G401 (cell line): ENCODE measurements at places on chromosomes 13 and 19. TPM values are rescaled to one million over a fixed set of nuclear protein-coding genes. Genes with fewer than 3 reads are reported as not detected.
A peak's percentile ranks its signal among the peaks of the same experiment; 100 is the strongest.

GRCh38 chr19:10915130-10916091 is 13.0 kb downstream of the YIPF2 start:
- no peak for DNase-seq

DNA sequence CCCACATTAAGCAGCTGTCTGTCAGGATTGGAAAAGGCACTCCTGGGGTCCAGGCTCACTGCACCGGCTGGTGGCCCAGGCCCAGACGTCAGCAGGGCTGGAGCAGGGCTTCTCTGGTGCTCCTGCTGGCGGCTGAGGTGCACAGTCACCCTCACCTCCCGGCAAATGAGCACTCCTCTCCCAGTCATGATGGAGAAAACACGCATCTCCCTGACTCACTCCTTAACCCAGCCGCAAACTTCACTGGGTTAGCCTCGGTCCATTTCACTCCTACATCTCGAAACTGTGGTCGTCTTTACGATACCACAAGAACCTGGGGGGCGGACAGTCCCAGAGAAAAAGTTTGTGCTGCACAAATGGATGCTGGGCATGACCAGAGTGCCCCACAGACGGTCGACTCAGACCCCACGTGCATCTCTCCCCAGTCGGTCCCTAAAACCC is 3.3 kb upstream of the RASA3 start:
- no peak for DNase-seq

- DNase-seq: no peak
These were observed 3.9 kb upstream of the CELF5 start for GRCh38 chr19:3220576-3220975.

GRCh38 chr13:101711307-101712025 is 259.0 kb downstream of the ITGBL1 start:
- no peak for DNase-seq

DNA sequence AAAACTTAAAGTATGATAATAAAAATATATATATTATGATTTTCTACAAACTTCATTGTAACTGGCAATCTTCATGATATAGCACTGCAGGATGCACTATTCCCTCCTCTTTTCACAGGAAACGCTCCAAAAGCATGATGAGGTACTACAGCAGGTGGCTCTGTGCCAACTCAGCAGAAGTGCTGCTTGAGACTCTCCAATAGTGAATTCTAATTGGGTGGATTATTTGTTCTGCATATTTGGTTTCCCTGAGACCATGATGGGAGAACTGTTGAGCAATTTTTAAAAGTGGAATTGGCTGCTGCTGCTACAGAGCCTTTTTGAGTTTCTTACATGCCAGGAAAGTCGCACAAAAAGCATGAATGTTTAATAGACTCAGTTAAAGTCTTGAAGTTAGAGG is 1782.4 kb upstream of the PCDH20 start:
- DNase-seq: no peak

GRCh38 chr19:9032136-9032631 is 22.0 kb upstream of the MUC16 start:
- no peak for DNase-seq

GRCh38 chr13:59374691-59375090 is 789.0 kb downstream of the DIAPH3 start:
- DNase-seq: peak; percentile 9

- DNase-seq: peak; percentile 26
These were observed 725 bp downstream of the FAM124A start for GRCh38 chr13:51222686-51223559.

GRCh38 chr13:103803349-103803748 is 737.1 kb upstream of the SLC10A2 start:
- DNase-seq: no peak

DNA sequence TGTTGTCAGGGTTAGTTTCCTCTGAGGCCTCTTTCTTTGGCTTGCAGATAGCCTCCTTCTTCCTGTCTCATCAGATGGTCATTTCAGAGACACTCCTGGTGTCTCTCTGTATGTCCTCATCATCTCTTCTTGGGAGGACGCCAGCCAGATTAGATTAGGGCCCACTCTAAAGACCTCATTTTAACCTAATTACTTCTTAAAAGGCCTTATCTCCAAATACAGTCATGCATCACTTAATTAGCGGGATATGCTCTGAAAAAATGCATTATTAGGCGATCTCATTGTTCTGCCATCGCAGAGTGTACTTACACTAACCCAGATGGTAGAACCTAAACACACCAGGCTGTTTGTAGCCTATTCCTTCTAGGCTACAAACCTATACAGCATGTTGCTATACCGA is 89.0 kb downstream of the CDK8 start:
- no peak for DNase-seq

DNA sequence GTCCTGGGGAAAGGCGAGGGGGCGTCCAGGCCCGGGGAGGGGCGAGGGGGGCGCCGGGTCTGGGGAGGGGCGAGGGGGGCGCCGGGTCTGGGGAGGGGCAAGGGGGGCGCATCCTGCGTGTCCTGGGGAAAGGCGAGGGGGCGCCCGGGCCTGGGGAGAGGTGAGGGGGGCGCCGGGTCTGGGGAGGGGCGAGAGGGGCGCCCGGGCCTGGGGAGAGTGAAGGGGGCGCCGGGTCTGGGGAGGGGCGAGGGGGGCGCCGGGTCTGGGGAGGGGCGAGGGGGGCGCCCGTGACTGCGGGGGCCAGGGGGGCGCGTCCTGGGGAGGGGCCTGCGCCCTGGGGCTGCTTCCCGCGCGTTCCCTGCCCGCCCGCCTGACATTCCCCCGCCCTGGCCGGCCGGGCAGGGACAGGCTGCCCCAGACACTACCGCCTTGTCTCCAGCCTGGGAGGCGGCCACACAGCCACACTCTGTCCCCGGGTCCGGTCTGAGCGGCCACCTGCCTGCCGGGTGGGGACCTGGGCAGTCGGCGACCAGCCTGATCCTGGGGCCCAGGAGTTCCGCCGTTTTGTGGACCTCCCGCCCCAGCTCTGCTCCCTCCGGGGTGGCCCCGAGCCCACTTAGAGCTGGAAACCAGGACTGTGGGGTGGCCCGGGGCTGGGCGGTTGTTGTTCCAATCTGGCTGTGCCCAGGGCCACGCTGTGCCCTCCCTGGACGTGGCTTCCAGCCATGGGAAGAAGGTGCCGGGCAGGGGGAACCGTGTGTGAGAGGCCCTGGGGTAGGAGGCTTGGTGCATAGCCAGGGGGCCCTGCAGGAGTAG is 11.8 kb downstream of the PALM start:
- peak; percentile 35 for DNase-seq

DNA sequence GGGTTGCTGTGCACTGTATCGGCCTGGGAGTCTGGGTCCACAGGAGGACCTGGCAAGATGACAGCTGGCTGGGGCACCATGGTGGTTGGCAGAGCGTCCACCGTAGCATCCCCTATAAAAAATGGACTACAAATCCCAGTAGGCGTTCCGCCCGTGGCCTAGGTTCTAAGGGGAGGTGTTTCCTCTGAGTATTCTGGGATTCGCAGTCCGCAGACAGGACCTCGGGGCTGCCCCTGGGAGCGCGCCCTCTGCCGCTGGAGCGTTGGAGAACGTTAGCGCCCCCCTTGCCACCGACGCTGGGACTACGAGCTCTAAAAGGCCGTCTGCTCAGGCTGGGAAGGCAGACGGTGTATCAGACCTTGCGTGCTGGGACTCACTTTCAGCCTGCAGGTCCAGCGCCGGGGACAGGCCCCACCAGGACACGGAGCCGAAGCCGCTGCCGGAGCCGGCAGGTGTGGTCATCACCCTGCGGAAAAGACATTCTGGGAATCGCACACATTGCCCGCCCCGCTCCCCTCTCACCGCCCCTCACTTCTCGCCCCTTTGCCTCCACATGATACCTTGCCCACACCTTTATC is 372 bp downstream of the DNAAF3 start:
- peak; percentile 60 for DNase-seq

DNA sequence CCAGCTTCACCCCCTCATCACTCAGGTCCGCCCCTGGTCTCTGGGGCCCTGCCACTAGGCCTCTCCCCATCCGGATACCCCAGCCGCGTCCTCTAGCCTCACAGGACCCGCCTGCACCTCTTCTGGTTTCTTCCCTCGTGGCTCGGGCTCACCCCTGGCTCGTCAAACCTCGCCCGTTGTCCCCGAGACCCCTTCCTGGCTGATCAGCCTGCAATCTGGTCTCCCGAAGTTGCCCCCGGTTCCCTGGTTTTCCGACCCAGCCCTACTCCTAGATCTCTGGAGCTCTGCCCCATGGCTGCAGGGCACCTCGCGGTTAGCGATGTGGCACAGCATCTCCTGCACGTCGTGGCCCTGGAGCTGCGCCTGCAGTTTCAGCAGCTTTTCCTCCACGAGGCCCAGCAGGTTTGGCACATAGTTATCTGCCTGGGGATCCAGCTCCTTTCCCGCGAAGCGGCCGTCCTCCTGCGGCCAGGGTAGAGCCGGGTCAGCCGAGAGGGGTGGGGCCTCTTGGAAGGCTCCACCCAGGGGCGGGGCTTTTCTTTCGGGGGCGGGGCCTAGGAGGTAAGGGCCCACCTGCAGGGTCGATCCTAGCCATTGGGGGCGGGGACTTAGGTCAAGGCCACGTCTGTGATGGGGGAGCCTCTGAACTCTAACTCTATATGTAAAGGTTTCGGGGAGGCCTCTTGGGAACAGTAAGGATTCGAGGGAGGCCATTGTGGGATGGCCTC is 2.4 kb upstream of the RGL3 start:
- peak; percentile 12 for DNase-seq

GRCh38 chr13:98405690-98406344 is 171.1 kb downstream of the STK24 start:
- DNase-seq: peak; percentile 21

GRCh38 chr13:66751691-66752090 is 478.4 kb downstream of the PCDH9 start:
- no peak for DNase-seq

DNA sequence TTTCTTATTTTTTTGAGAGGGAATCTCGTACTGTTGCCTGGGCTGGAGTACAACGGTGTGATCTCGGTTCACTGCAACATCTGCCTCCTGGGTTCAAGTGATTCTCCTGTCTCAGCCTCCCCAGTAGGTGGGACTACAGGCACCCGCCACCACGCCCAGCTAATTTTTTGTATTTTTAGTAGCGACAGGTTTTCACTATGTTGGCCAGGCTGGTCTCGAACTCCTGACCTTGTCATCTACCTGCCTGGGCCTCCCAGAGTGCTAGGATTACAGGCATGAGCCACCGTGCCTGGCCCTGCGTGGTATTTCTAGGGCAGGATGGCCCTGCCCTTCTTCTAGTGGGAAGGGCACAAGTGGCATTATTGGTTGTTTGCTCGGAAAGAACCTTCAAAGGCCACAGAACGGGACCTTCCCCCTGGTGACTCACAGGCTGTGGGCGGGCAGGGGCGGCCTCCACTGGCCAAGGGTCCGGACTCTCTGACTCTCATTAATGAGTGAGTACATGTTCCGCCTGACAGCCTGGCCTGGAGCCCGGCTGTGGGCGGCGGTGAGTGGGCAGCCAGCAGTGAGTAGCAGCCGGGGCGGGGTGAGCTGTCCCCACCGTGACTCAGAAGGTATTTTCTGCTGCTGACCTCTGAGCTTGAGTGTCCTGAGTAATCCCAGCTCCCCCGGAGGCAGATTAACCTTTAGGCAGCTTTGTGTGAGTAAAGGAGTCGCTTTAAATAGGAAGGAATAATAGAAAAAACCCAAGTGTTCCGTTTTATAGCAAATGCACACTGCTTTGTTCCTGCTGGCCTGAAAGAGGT is 5.1 kb downstream of the DOT1L start:
- DNase-seq: peak; percentile 78

GRCh38 chr19:31715249-31715945 is 366.2 kb upstream of the TSHZ3 start:
- no peak for DNase-seq

DNA sequence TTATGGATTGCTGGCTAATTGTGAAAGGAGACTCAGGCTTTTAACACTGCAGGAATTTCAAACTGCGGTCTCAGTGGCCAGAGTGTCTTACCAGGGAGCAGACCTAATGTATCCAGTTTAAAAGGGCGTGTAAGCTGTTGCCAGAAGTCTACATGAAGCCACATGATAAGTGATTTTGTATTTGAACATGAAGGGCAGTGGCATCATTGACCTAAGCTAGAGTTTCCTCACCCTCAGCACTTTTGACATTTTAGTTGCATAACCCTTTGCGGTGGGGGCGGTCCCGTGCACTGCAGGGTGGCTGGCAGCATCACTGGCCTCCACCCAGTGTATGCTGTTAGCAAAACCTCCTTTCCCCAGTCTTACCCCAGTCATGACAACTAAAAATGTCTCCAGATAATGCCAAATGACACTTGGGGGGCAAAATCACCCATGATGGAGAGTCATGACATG is 23.7 kb upstream of the GPR18 start:
- DNase-seq: no peak

DNA sequence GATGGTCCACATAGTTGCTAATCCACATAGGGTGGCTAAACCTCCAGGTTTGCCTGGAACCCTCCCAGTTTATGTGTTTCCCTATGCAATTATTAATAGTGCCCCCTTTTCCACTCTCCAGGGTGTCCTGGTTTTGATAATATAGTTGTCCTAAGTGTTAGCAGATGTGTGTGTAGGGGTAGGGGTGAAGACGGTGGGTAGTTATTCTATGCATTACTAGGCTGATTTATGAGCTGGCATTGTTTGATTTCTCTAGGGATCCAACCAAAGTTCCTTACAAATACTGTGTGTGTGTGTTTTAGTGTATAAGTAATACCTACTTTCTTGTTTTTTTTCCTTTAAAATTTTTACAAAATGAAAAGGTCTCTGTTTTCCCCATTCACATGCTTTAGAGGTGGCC is 21.1 kb downstream of the GTF2F2 start:
- DNase-seq: no peak

DNA sequence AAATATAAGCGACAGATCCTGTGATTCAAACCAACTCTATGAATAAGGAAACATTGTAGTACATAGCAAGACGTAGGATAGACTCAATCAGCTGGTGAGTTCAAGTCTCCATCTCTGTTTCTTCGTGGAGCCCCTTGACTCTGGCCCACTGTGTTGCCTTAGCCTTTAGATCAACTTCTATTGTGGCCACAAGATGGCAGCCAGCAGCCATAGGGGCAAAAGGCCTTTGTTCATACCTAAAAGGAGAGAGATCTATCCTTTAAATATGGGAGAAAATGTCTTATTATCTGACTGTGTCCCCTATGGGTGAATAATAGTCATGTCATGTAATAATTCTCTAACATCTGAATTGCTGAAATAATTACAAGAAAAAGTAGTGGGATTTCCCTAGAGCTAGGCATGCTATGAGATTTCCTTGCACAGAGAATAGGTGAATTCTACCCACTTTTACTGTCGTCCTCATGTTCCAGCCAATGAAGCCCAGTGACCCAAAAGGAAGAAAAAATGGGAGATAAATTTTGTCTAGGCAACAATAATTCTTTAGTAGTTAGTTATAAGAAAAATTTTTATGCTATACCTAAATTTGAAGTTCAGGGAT is 129.4 kb downstream of the PCDH20 start:
- no peak for DNase-seq

Gene VSIG10L
- total RNA-seq: 9.3 and 9.5 TPM in 2 replicates

Gene ZNF28
- total RNA-seq: 12.1 and 14.2 TPM in 2 replicates

Gene LILRA2
- not detected in 2 replicates for total RNA-seq

Gene OR7C1
- total RNA-seq: not detected in 2 replicates

Gene PSG6
- total RNA-seq: 6.1 and 20.4 TPM in 2 replicates

Gene OR4F17
- total RNA-seq: not detected in 2 replicates

Gene PIK3R2
- total RNA-seq: 7.9 and 31.5 TPM in 2 replicates

Gene TTYH1
- total RNA-seq: 0.10 and 0.12 TPM in 2 replicates

Gene ZNF541
- not detected in 2 replicates for total RNA-seq
